ENCODE measurements at places on chromosomes 16 and 17.

- DNase-seq: no peak
These were observed 67.8 kb upstream of the NOL11 start for GRCh38 chr17:67649891-67650290.

- DNase-seq: no peak
These were observed at the start of gene SAMD14 for GRCh38 chr17:50129728-50130558. TSS of gene SAMD14 (minus strand) at chr17:50130160. CDS start at chr17:50124959, 5,201 bp downstream.

- no peak for DNase-seq
These were observed 96.2 kb downstream of the PGS1 start for GRCh38 chr17:78474614-78475146.

DNA sequence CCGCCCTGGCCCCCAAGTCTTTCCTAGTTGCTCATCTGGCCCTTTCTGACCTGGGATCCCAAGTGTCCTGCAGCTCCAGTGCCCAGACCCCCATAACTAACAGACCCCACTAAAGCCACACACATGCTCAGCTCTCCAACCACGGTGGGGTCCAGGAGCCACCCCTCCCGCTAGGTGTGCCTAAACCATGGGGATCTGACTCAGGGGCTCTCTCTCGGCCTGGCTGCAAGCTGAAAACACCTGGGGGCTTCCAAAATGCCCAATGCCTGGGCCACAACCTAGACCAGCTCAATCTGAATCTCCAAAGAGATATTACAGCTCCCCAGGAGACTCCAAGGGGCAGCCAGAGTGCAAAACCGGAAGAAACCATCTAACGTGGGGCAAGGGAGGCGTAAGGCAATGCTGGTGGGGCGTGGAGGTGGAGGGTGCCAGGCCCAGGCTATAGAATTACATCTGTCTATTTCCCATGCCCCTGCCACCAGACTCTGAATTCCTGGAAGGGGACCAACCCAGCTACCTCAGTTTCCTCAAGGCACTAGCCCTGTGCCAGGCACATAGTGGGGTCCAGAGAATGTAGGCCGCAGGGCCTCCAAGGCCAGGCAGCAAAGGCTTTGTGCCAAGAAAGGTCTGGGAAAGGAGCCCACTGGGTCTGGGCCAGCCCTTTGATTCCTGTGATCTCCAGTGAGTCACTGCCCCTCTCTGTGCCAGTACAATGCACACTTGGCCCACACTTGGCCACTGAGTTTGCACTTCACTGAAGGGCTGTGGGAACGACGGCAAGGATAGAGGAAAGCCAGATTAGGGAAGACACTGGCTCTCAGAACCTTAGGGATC, 3.3 kb downstream of the CD2BP2 start:
- DNase-seq: no peak
